ENCODE measurements at places on chromosomes 5 and 9. TPM values are rescaled to one million over a fixed set of nuclear protein-coding genes. Genes with fewer than 3 reads are reported as not detected.

GRCh38 chr5:13926731-13927130, 17.8 kb downstream of the DNAH5 start:
- H3K4me3 ChIP-seq, result no peak overlapping the region
- H3K27me3 ChIP-seq, result no peaks in the 10 kb centered on the region
- no peak overlapping the region for H3K27ac ChIP-seq
- no peak for DNase-seq
- H3K36me3 ChIP-seq, result no peaks in the 10 kb centered on the region

- H3K4me3 ChIP-seq, result no peak overlapping the region
- no peaks in the 10 kb centered on the region for H3K4me1 ChIP-seq
- H3K27ac ChIP-seq, result no peak overlapping the region
- peak; percentile 33 for DNase-seq
- H3K27me3 ChIP-seq, result no peaks in the 10 kb centered on the region
- H3K36me3 ChIP-seq, result no peaks in the 10 kb centered on the region
Measured at GRCh38 chr5:174624733-174625522, 99.5 kb upstream of the MSX2 start.

DNA sequence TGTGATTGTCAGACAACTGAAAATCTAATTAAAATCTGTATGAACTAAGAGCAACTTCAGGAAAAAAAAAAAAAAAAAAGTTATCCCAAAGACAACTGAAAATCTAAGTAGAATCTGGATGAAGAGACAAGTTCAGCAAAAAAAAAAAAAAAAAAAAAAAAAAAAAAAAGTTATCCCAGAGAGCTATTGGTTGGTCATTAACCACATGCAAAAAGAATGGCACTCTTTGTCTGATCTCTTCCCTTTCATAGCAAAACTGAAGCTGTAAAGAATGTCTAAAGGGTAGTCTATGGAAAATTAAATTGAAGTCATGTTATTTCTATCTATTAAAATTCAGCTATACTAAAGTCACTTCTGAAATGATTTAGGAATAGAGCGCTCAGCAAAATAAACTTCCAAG, 32.9 kb downstream of the STRBP start:
- no peak for DNase-seq
- H3K36me3 ChIP-seq, result no peaks in the 10 kb centered on the region
- H3K4me1 ChIP-seq, result no peaks in the 10 kb centered on the region
- no peaks in the 10 kb centered on the region for H3K27me3 ChIP-seq
- H3K4me3 ChIP-seq, result no peak overlapping the region

DNA sequence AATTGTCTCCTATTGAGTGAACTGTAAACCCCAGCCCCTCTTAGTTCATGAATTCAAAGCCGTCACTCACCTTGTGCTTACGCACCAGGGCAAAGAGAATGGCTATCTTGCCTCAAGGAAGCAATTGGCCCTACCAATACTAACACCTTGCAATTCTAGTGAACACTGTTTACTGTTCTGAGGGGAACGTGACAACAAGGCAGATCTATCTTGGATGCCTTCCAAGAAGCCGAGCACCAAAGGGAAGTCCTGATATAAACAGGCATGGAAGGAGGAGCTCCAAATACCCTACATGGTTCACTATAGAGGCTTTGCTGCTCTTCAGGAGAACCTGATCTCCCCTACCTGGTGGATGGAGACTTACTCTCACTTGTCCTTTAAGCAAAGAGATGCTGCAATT, 1.7 kb upstream of the PLPPR1 start:
- no peak for DNase-seq
- H3K4me3 ChIP-seq, result no peak overlapping the region
- H3K27me3 ChIP-seq, result peaks cover 4% of the 10 kb centered on the region
- H3K4me1 ChIP-seq, result no peaks in the 10 kb centered on the region

GRCh38 chr9:116156621-116157314, 3.2 kb downstream of the PAPPA start:
- no peaks in the 10 kb centered on the region for H3K36me3 ChIP-seq
- DNase-seq, result peak; percentile 62
- H3K4me3 ChIP-seq, result no peak overlapping the region
- no peaks in the 10 kb centered on the region for H3K27me3 ChIP-seq

GRCh38 chr5:167934551-167934971, 356.9 kb upstream of the WWC1 start:
- H3K36me3 ChIP-seq, result no peaks in the 10 kb centered on the region
- H3K27me3 ChIP-seq, result no peaks in the 10 kb centered on the region
- DNase-seq, result peak; percentile 70
- H3K4me1 ChIP-seq, result no peaks in the 10 kb centered on the region
- peak overlapping the region; percentile 11 for H3K27ac ChIP-seq

GRCh38 chr5:122942164-122942914, 94.2 kb downstream of the PPIC start:
- no peaks in the 10 kb centered on the region for H3K27me3 ChIP-seq
- no peak overlapping the region for H3K4me3 ChIP-seq
- no peak overlapping the region for H3K27ac ChIP-seq
- no peaks in the 10 kb centered on the region for H3K4me1 ChIP-seq
- DNase-seq, result no peak
- no peaks in the 10 kb centered on the region for H3K36me3 ChIP-seq

DNA sequence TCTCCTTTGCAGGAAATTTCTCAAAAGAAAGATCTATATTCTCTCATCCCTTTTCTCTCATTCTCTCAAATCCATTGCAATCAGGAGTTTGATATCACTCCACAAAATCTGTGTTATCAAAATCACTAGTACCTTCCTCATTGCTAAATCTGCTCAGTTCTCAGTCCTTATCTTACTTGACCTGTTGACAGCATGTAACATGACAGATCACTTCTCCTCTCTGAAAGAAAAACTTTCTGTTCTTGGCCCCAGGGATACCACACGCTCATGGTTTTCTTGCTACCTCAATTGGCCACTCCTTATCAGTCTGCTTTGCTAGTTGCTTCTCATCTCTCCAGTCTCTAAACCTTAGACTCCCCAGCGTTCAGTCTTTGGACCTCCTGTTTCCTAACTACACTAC, 22.1 kb downstream of the SRP19 start:
- no peak overlapping the region for H3K4me3 ChIP-seq
- H3K4me1 ChIP-seq, result no peaks in the 10 kb centered on the region
- DNase-seq, result no peak
- H3K36me3 ChIP-seq, result peaks cover 41% of the 10 kb centered on the region
- H3K27me3 ChIP-seq, result no peaks in the 10 kb centered on the region

- DNase-seq, result no peak
- no peaks in the 10 kb centered on the region for H3K36me3 ChIP-seq
- no peak overlapping the region for H3K4me3 ChIP-seq
- H3K4me1 ChIP-seq, result no peaks in the 10 kb centered on the region
- H3K27ac ChIP-seq, result no peak overlapping the region
- H3K27me3 ChIP-seq, result no peaks in the 10 kb centered on the region
Measured at GRCh38 chr5:126067404-126067803, 355.8 kb upstream of the GRAMD2B start.

DNA sequence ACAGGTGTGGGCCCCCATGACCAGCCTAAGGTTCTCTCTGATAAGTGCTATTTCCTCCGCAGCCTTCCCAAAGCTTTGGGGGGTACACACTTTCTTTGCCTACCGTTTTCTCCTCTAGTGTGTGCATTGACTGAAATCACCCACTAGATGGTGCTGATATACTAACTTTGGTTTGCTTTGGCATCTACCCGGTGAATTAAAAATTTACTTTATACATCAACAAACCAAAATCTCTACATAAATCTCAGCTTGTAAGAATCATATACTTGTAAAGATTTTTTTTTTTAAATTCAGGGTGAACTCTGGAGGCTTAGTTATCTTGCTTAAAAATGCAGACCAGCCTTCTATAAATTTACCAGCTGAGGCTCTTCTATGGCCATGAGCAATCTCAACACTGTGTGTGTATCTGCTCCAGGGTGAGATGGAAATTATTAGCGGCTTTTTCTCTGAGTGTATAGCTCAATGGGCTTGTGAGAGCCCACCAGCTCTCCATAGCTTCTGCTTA, 475.7 kb upstream of the TNC start:
- H3K4me3 ChIP-seq, result no peak overlapping the region
- DNase-seq, result no peak
- no peaks in the 10 kb centered on the region for H3K4me1 ChIP-seq
- no peaks in the 10 kb centered on the region for H3K36me3 ChIP-seq
- peak overlapping the region; percentile 14 for H3K27ac ChIP-seq

- no peaks in the 10 kb centered on the region for H3K36me3 ChIP-seq
- H3K4me1 ChIP-seq, result no peaks in the 10 kb centered on the region
- H3K27me3 ChIP-seq, result no peaks in the 10 kb centered on the region
- H3K4me3 ChIP-seq, result no peak overlapping the region
Measured at GRCh38 chr5:74199436-74200210, 440.9 kb downstream of the ENC1 start.

DNA sequence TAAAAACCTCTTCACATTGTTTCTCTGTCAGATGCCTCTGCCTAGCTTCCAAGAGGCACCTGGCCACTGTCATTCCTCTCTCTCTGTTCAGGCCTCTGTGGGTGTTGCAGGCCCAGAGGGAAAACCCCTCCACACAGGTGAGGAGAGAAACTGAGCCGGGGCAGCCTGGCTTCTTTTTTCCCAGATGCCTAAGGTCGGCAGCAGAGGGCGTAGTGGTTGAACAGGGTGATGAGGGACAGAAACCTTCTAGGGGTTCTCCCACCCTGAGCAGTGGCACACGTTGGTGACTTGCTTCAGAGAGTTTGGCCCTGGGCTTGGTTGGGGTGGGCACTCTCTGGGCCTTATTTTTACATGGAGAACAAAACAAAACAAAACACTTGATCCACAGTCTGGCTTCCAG, 12.2 kb downstream of the IL9 start:
- H3K27me3 ChIP-seq, result no peaks in the 10 kb centered on the region
- H3K4me1 ChIP-seq, result no peaks in the 10 kb centered on the region

DNA sequence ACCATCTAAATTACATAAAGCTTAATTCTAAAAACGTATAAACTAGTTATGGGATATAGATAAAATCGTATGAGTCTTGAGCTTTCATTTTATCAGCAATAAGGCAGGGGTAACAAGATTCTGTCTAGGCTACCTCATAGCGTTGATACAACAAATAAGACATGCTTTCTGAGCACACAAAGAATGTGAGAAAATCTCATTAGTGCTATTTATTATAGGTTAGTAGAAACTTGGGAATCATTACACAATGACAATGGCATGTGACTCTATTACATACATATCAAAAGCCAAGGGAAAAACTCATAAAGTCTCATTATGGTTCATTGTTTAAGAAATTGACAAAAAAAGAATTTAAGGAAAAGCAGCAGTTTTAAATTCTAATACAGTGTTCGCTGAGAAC, 448.6 kb downstream of the PLK2 start:
- no peak for DNase-seq
- H3K4me3 ChIP-seq, result no peak overlapping the region
- H3K36me3 ChIP-seq, result no peaks in the 10 kb centered on the region

DNA sequence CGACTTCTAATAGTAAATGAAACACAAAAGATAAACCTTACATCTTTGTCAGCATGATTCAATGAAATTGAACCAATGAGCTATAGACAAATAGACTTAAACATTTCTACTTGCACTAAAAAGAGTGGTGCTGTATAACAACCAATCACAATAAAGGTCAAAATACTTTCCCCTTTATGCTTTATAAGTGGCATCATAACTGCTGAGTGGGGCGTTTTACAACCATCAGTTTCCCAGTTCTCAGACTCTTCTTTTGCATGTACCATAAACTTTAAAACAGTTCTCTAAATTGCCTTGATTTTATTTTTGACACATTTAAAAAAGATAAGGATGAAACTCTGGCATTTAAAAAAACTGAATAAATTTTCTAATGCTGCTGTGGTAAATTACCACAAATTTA, 356.2 kb downstream of the NNT start:
- no peak for DNase-seq
- H3K27me3 ChIP-seq, result no peaks in the 10 kb centered on the region
- no peak overlapping the region for H3K27ac ChIP-seq
- H3K4me1 ChIP-seq, result no peaks in the 10 kb centered on the region
- H3K4me3 ChIP-seq, result no peak overlapping the region

- H3K36me3 ChIP-seq, result no peaks in the 10 kb centered on the region
- DNase-seq, result peak; percentile 74
- H3K27ac ChIP-seq, result peak overlapping the region; percentile 60
Measured at GRCh38 chr9:131020388-131020787, 11.4 kb downstream of the LAMC3 start.

DNA sequence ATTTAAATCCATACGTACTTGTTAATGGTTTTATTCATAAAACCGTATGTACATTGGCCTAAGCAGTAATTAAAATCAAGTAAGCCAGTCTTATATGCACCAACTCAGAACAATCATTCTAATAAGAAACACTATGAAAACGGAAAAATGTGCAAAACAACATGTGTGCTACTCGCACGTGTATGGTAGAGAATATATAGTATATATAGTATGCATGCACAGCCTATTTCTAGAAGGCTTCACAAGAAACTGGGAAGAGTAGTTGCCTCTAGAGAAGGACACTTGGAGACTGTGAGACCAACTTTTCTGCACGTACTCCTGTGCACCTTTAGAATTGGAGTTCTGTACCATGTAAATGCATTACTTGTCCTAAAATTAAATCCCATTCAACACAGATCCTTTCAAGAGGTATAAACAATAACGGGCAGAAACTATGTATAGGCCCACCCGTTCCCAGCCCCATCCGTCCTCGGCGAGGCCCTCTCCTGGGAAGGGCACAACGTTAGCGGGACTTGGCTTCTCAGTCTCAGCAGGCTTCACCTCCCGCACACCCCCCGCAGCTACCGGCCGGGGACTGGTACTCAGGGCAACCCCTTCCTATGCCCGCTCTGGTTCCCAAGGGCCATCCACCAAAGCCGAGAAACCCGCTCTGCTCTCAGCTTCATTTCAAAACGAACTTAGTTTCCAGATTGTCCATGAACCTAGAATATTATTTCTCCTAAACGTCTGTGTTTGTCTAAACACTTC, 2.0 kb downstream of the CDC14B start:
- no peaks in the 10 kb centered on the region for H3K27me3 ChIP-seq
- DNase-seq, result no peak
- H3K36me3 ChIP-seq, result no peaks in the 10 kb centered on the region
- H3K4me1 ChIP-seq, result no peaks in the 10 kb centered on the region
- H3K4me3 ChIP-seq, result peak overlapping the region; percentile 98

DNA sequence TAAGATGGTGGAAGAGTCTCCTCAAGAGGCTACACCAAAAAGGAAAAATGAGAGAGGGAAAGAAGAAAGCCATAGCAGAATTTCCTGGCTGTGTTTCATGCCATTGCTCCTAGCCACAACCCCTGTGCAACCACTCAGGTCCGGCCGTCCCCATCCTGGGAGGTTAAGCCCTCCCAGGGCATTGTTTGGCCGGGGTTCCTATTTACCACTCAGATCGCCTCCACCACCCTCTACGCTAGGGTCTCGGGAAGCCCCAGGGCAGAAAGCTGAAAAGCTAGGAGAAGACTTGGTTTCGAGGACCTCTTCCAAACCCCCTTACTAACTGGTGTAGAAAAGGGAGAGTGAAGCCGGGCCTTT, 715 bp downstream of the RC3H2 start:
- DNase-seq, result peak; percentile 67
- H3K4me3 ChIP-seq, result peak overlapping the region; percentile 96
- no peaks in the 10 kb centered on the region for H3K36me3 ChIP-seq
- H3K27me3 ChIP-seq, result no peaks in the 10 kb centered on the region
- peak overlapping the region; percentile 98 for H3K27ac ChIP-seq

GRCh38 chr9:37840560-37841194, 40.1 kb downstream of the DCAF10 start:
- no peak overlapping the region for H3K27ac ChIP-seq
- no peak for DNase-seq
- H3K4me3 ChIP-seq, result no peak overlapping the region
- no peaks in the 10 kb centered on the region for H3K4me1 ChIP-seq
- H3K27me3 ChIP-seq, result no peaks in the 10 kb centered on the region
- H3K36me3 ChIP-seq, result no peaks in the 10 kb centered on the region

AQP3 gene
- 12.7 TPM for total RNA-seq

TYRP1 gene
- not detected for total RNA-seq

CAMK4 gene
- total RNA-seq, result under 0.01 TPM

SPACA9 gene
- total RNA-seq, result 5.9 TPM

FOXD4L3 gene
- not detected for total RNA-seq

F12 gene
- not detected for total RNA-seq

KIF24 gene
- 0.21 TPM for total RNA-seq

WDR38 gene
- total RNA-seq, result not detected

FBP2 gene
- not detected for total RNA-seq

Data from ascending aorta (tissue), 2 donors.